ENCODE measurements at places on chromosomes 6 and 20.

GRCh38 chr20:6053064-6053775 lies 640 bp downstream of the LRRN4 start:
- no peak for DNase-seq

GRCh38 chr20:59785669-59785959 lies 147.8 kb downstream of the SYCP2 start:
- DNase-seq: no peak

DNA sequence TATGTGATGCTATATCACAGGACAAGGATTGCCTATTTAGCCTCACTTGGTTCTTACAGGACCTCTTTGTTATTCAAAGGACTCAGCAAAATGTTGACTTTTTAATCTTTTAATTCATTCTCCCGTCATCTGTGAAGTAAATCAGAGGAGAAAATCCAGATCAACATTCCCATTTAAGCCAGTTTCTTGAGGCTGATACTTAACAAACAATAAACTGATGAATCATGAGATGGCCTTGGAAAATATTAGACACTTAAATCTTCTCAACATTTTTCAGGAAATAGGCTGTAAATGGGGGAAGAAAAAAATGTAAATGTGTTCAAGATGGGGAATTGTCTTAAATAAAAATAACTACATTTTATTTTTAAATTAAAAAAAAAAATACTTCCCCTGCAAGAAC lies 55.9 kb upstream of the UBR2 start:
- no peak for DNase-seq

DNA sequence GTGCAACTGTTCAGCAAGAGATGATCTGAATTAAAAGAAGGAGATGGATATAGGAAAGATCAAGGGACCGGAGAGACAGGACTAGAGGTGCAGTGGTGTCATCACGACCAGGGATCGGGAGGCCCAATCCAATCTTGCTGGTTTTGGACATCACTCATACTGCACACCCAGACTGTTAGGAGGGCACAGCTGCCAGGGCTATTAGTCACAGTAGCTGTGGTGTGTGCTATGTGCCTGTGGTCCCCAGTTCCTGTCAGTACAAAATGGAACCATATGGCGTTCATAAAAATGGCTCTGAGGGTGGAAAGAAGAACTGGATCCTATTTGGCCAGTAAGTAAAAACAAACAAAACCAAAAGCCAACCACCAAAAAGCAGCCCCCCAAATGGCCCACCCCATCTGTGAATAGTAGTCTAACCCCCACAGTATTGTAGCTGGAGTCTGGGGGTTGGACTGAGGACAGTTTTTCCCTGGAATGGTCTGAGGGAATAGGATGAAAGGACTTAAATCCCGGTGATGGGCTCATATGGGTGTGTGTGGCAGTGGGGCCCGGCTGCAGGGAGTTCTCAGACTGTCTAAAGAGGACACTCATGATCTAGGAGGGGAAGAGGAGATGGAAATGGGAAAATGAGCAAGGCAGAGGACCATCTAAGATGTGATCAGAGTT lies 9.3 kb upstream of the NNAT start:
- no peak for DNase-seq

GRCh38 chr20:3796477-3797225 lies 541 bp downstream of the CDC25B start:
- no peak for DNase-seq

DNA sequence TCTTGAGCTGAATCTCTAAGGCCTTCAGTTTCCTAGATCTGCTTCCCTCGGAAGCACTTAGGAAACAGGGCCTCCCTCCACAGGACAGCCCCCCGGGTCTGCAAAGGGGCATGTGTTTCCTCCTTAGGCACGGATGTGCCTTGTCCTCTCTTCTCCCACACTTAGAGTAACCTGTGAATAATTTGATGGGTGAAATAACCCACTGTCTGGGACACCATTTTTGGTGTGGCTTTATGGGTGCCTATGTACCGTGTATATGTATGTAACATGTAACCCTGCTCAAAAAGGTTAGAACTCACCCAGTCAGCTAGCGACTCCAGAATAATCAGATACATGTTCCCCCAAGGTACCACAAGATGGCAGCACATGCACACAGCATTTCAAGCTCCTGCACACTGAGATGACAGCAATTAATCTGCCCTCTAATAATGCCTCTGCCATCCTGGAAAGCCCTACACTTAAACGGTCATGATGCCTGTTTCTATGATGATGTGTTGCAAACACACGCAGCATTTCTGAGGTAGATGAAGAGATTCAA lies 212.0 kb upstream of the PROKR2 start:
- peak; percentile 83 for DNase-seq

DNA sequence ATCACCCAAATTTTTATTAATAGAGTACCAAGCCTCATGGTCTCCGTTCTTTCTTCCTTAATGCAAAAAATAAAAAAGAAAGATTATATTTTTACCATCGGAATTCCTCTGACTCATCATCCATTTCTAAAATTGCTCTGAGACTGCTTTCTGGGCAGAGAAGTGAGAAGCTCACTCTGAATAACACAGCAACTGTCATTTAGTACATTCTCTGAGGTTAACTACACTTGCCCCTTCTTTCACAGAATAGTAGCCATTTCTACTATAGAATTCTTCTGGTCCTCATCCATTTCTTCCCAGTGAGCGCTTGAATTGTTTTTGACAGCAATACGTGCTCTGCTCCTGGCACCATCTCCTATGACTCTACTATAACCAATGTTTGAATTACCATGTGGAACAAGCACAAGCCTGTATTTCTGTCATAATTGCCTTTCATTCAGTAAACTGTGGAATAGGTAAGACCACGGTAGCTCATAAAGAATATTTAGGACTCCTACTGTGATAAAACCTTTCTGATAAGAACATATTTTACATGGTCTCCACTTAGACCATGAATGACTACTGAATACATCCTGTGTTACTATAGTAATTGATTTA lies 435.5 kb upstream of the NRSN1 start:
- no peak for DNase-seq

DNA sequence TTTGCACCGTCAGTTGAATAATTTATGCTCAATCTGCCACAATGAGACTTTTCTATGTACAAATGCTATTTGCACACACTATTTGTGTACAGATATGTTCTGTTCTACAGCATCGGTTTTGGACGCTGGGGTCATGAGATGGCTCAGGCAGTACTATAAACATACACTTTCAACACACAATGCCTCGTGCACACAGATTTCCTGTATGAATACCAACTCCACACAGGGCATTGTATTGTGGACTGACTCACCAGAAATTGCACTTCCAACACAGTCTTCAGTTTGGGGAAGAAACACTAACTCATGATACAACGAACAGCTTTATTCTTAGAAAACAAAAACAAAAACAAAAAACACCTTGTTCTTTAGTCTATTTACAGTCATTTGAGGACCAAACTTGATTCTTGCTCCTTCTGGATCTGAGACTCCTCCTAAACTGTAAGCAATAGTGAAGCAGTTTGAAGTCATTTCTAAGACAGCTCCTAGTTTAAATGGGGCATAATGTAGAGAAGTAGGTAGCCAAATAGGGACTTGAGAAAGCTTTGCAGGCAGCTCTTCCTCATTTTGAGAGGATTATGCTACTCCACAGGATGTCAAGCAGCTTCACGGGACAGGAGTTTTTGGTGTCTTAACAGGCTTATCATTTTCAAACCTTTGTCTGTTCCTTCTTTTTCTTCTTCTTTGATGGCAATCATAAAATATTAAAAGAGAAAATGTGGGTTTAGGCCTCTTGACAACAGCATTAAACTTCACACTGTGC lies 33.7 kb downstream of the GJA10 start:
- DNase-seq: no peak

GRCh38 chr6:8780653-8781052 lies 345.3 kb upstream of the SLC35B3 start:
- no peak for DNase-seq

- DNase-seq: no peak
Observed at GRCh38 chr6:112237595-112237994, 16.8 kb downstream of the LAMA4 start.

DNA sequence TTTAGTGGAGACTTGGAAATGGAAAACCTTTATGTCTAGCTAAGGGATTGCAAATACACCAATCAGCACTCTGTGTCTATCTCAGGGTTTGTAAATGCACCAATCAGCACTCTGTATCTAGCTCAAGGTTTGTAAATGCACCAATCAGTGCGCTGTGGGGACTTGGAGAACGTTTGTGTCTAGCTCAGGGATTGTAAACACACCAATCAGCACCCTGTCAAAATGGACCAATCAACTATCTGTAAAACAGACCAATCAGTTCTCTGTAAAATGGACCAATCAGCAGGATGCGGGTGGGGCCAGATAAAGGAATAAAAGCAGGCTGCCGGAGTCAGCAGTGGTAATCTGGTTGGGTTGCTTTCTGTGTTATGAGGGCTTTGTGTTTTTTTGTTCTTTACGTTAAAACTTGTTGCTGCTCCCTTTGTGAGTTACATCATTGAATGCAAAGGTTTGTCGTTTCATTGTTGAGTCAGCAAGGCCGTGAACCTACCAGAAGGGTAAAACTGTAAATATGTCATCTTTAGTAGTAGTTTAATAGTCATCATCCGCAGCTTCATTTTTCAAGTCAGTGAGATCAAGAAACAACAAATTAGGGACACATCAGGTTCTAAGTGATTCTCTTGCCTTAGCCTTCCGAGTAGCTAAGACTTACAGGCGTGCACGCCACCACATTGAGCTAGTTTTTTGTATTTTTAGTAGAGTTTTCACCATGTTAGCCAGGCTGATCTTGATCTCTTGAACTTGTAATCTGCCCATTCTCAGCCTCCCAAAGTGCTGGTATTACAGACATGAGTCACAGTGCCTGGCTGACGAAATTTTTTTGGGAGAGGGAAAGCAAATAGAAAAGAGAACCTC lies 22.7 kb upstream of the NUP153 start:
- no peak for DNase-seq

- DNase-seq: no peak
Observed at GRCh38 chr20:53262365-53262764, 290.2 kb downstream of the TSHZ2 start.

- DNase-seq: no peak
Observed at GRCh38 chr6:108452711-108453195, 108.0 kb upstream of the FOXO3 start.

DNA sequence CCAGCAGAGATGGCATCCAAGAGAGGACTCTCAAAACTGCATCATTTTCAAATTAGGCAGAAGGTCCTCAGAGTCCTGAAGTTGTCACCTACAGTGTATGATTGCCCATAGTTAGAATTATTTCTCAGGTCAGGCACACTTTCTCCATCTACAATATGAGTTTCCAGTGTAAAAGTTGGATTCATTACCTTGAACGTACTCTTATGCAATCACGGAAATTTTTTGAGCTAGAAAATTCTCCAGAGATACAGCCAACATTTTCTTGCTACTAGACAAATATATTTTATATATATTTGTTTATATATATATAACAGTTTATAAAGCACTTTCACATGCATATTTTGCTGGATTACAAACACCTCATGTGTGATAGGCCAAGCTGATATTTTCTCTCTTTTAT lies 29.4 kb upstream of the SERPINB1 start:
- no peak for DNase-seq

GRCh38 chr6:83192456-83192855 lies 609 bp downstream of the PGM3 start:
- no peak for DNase-seq

- no peak for DNase-seq
Observed at GRCh38 chr20:35954907-35955251, 577 bp upstream of the SCAND1 start.

DNA sequence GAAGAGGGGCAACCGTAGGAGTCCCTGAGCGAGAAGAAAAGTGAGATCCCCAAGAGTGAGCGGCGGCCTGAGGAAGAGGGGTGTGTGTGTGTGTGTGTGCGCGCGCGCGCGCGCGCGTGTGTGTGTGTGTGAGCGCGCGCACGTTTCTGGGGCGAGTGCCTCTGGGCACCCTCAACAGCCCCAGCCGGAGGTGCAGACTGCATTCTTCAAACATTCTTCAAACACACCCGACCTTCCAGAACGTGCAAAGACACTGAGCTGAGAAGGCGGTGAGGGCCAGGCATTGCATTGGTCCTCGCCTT lies 76.2 kb upstream of the FOXP4 start:
- no peak for DNase-seq

DNA sequence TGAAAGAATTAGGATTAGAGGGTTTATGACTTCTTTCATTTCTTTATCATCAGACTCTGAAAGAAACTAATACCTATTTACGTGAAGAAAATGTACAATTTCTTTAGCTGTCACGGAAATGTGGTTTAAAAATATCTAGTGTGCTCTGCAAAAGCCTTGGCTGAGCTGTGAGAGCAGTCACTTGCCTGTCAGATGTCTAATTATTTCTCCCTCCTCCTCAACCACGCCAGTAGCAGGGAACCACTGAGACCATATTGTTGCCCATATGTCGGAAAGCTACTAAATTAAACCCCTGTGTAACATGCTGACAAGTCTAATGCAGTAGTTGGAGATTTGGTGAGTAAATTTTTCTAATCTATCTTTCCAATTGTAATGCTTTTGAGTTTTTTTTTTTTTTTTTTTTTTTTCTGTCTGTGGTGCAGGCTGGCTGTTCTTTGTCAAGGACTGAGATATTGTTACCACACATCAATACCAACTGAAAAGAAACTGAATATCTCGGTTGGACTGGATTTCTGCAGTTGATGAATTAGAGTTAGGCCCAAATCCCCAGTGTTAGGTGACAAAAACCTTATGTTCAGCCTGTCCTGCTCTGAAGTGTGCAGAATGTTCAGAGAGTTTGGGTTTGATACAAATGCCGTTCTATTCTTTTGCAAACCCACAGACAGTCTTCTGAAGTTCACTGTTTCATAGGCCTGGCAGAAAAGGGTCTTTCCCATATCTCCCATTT lies 302.9 kb upstream of the SYNCRIP start:
- DNase-seq: no peak

DNA sequence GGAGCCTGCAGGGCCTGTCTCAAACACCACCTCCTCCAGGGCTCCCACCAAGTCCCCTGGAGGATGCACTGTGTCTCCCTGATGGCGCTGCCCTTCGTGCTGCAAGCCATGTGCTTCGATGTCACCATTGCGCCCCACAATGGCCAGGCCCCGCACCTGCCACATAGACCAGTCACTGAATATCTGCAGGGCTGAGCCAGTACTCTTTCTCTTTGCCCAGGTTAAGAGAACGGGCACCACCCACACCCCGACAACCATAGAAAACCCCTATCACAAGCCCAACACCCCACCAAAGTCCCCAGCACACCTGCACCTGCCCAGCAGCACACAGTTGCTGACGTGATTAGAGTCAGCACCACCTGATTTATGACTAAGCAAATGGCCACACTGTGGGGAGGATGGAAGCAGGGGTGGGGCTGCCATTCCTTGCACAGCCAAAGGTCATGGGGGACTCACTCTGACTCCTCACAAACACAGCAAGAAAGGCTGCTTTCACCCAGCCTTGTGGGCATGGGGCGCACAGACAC lies 104.3 kb downstream of the SLC23A2 start:
- no peak for DNase-seq

DNA sequence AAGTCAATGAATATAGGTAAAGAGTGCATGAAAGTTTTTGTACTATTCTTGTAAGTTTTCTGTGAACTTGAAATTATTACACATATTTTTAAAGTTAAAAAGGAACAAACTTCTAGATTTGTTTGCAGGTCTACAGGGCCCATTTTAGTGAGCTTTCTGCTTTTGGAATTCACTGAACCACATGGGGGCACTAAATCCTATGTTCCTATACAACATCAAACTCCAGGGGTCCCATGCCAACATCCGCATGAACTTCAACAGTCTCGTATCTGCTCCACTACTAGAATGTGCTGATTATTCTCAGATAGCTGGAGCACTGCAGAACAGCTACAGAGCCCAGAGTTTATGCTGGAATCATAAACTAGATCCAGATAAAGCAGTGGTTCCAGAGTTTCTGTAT lies 347.9 kb upstream of the SPTLC3 start:
- DNase-seq: no peak

Measured in NCI-H187 treated with DMSO at 0.1 percent for 48 hours (cell line).